Thyroid gland (tissue), 4 donors: ENCODE measurements at places on chromosomes 6 and 20.

DNA sequence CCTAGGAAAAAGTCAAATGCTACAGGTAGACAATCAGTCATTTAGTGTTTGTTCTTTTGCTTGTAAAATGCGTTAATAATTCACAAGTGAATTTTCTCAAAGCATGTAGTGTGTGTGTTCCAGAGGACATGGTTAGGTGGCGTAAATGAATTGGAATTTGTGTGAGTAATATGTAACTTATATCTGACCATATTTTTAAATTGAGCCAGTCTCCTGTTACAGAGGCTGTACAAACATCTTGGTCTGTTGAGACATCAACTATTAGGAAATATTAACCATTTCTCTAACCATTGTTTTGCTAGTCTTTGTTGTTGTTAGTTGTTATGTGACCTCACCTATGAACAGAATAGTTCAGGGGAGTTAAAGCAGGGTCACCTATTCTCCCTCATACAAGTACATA, 22.7 kb downstream of the MCM8 start:
- DNase-seq = no peak

- no peak for DNase-seq
Measured at GRCh38 chr6:116254297-116255056, 602 bp upstream of the TSPYL4 start.

DNA sequence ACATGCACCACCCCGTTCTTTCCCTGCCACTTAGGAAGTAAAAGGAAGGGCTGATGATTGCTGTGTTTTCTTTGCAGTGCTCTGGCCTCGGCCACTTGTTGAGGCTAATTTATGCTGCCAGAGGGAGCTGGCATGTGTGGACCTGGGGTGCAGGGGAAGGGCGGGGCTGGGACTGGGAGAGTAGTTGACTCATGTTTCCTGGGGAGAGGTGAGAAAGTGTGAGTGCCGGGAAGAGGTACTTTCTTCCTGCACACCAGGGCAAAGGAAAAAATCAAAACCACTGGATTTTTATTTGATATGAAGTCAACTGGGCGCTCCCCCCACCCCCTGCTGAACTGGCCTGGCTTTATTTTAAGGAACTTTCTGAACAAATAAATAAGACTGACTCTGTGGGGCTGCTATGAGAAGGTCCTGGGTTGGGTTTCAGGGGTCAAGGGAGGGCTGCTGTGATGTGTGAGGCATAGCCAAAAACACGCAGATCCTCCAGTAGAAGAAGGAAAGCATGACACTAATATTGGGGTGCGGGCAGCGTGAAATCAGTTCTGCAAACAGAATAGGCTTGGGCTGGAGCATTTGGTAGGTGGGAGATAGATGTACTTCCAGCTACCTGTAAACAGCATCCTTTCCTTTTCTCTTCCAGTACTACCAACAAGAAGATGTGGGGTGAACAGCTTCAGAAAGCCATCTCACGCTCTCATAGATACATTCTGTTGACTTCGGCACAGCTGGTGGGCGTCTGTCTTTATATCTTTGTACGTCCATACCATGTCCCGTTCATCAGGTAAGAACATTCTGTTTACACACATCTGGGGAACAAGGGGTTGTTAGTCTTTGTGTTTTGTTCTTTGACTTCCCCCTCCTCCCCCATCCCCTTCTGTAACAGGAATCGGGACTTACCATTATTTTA, 87.5 kb downstream of the SYNJ2 start:
- peak; percentile 98 for DNase-seq

- no peak for DNase-seq
Measured at GRCh38 chr6:107730106-107730505, 94.0 kb downstream of the SCML4 start.

DNA sequence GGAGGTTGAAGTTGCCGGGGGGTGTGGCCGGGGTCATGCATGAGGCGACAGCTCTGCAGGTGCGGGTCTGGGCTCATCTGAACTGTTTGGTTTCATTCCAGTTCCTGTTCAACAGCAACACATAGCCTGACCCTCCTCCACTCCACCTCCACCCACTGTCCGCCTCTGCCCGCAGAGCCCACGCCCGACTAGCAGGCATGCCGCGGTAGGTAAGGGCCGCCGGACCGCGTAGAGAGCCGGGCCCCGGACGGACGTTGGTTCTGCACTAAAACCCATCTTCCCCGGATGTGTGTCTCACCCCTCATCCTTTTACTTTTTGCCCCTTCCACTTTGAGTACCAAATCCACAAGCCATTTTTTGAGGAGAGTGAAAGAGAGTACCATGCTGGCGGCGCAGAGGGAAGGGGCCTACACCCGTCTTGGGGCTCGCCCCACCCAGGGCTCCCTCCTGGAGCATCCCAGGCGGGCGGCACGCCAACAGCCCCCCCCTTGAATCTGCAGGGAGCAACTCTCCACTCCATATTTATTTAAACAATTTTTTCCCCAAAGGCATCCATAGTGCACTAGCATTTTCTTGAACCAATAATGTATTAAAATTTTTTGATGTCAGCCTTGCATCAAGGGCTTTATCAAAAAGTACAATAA, 72.5 kb downstream of the PTPN1 start:
- DNase-seq = no peak

DNA sequence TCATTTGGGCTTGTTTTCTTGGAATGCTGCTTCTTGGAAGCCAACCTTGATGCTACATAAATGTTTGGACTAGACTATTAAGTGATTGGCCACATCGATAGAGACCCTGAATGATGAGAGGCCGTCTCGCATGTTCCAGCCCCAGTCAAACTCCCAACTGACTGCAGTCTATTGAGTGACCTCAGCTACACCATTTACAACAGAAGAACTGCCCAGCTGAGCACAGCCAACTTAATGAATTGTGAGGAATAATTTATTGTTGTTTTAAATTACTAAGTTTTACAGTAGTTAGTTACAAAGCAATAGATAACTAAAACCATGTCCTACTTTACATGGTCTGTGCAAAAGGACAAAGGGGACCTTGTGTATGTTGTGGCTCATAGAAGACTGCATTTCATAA, 63.0 kb downstream of the PLCB4 start:
- DNase-seq = no peak

DNA sequence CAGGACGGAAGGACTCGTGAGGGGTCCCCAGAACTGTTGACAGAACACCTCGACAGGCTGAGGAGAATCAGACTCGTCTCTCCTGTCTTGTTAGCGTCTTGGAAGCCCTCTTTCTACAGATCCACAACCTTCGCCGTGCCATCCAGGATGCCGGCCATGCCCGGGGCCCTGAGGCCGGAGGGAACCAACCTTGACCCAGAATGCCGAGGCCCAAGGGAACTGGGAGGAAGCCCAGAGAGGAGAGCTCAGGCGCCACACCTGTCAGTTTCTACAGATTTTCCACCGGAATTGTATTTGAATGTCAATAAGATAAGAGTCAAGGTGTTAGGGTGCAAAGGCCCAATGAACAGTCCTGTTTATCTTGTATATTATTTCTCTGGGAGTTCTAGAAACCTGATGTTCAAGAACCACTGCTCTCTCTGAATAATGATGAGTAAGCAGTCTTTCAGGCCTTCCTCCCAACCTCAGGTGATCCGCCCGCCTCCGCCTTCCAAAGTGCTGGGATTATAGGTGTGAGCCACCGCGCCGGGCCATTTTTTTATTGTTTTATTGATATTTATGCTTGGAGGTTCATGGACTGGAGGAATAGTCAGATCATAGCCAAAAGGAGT, 799 bp upstream of the ME1 start:
- DNase-seq = no peak

DNA sequence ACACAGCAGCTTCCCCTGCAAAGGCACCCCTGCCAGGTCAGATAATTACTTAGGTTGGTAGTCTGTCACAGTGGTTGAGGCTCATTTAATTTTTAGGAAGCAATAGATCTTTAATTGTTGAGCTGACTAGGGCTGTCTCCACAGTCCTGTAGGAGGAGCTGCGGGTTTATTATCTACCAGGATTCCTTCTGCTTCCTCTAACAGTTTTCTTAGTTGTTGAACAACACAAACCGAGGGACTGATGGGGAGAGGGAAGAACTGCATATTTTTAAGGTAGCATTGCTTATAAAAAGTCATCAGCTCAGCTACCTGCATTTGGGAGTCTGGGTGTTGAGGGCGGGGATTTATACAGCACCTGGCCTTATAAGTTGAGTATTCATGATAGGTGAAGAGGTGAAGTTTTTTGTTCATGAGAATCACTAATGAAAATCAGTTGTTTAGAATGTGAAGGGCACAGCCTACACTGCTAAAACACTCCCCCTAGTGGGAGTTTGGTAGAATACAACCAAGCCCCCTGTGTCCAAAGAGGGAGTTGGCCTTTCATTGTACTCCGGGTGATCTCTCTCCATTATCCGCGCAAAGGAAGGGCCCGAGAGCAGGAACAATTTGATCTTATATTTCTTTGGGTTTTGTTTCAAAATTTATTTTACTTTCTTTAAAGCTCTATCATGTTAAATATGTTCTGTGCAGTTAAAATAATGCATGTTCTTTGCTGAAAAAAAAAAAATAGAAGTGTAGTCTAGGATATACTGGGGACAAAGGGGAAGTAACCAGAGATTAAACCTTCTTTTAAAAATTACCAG, 69.6 kb downstream of the SSR1 start:
- peak; percentile 34 for DNase-seq

DNA sequence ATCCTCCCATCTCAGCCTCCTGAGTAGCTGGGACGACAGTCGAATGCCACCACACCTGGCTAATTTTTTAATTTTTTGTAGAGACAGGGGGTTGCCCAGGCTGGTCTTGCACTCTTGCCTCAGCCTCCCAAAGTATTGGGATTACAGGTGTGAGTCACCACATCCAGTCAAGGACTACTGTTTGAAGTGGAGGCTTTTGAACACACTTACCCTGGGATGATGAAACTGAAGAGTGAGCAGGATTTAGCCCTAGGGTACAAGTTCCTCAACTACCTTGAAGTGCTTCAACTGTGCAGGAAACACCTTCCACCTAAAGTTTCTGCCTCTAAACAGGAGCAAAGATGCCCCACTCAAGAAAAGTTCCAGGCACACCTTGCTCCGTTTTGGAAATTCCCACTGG, 15.7 kb upstream of the PARD6B start:
- DNase-seq = no peak

DNA sequence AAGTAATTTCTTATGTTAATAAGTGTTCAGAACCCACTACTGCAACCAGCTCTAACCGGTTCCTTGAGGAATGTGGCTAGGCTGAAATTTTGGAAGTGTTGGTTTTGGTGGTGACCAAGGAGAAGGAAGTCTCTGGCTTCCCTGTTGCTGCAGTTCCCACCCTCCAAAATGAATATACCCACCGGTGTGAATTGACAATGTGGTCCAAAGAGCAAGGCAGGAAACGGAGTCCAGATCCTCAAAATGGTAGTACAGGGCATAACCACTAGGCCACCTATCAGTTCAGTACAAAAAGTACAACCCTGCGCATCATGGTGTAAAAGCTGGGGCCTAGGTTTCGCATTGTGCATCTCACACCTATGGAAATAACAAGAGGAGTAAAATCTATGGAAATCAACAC, 2.8 kb downstream of the ADNP start:
- no peak for DNase-seq

GRCh38 chr6:524803-525202, 132.1 kb downstream of the HUS1B start:
- DNase-seq = no peak

DNA sequence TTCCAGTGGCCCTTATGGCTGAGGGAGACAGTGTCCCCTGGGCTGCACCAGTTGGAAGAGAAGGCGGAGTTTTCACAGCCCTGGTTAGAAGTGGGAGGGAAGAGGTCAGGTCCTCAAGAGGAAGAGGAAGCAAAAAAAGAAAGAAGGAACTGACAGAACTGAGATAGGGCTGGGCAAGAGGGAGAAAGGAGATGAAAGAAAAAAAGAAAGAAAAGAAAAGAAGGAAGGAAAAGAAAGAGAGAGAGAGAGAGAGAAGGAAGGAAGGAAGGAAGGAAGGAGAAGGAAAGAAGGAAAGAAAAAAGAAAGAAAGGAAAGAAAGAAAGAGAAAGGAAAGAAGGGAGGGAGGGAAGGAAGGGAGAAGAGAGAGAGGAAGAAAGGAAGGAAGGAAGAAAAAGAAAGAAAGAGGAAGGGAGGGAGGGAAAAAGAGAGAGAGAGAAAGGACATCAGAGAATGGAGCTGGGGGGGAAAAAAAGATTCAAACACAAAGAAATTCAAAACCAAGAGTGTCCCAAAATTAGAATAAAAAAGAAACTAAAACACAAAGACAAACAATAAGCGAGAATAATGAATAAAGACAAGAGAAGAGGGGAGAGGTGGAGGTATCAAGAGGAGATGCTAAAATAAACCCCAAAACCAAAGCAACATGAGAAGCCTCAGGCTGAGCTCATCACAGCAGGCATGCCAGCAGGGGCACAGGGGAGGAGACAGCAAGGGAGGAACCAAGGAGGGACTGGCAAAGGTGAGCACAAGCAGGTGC, 5.3 kb upstream of the FUCA2 start:
- no peak for DNase-seq

- no peak for DNase-seq
Measured at GRCh38 chr6:104227508-104227907, 632.2 kb downstream of the HACE1 start.

DNA sequence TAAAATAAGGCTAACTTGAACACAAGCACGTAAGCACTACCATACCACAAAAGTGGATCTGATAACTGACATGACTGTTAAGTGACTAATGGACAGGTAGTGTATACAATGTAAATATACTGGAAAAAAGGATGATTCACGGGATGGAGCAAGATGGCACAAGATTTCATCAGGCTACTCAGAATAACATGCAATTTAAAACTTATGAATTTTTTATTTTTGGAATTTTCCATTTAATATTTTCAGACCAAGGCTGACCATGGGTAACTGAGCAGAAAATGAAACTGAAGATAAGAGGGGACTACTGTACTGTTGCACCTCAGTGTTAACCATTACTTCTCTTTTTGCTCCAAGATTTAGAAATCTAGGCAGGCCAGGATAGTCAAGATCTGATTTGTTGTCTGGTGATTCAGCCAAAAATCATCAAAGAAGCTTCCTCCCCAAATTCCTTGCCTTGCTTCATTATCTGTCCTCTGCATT, 45.4 kb downstream of the TPBG start:
- DNase-seq = no peak

- no peak for DNase-seq
Measured at GRCh38 chr20:3696200-3696599, 14.4 kb upstream of the ADAM33 start.

DNA sequence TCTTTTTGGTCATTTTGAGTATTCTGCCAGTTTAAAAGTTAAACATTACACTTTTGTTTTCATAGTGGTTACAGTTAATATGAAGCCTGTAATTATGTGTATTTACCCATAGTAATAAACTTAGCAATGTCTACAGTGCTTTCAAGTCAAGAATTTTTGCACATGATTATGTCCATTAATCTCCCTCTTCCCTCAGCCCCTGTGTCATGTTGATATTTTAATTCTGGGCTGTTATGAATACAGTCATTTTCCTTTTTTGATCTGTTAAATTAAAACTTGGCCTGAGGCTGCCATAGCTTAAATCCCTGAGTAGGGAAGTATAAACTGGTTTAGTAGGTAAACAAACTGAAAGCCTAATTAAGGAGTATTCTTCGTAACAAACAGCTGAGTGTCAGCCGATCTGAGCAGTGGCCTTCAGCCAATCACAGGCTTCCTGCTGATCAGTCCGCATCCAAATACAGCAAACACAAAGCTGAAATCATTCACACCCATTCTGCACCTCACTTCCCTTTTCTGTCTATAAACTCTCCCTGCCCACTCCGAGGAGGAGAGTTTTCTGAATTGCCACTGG, 9.5 kb upstream of the SFT2D1 start:
- no peak for DNase-seq
